ENCODE measurements at places on chromosomes 7 and 10.

DNA sequence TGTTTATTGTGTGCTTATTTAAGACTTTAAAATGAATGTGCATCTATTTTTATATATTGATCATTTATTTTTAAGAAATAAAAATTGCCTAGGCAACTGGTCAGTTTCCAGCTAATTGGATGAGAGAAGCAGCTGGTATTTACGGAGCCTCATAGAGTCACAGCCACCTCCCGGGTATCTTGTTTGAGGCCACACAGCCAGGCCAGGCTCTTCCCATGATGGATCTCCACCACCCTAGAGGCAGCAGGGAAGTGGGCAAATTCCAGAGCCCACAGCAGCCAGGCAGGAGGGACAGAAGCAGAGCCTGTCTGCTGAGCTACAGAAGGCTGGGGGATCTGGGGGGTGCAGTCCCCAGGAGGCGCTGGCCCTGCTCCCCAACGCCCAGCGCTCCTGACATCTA is 61.6 kb downstream of the CLEC2L start:
- no peak for DNase-seq

- DNase-seq = no peak
Observed at GRCh38 chr7:52669031-52669430, 366.4 kb upstream of the POM121L12 start.

DNA sequence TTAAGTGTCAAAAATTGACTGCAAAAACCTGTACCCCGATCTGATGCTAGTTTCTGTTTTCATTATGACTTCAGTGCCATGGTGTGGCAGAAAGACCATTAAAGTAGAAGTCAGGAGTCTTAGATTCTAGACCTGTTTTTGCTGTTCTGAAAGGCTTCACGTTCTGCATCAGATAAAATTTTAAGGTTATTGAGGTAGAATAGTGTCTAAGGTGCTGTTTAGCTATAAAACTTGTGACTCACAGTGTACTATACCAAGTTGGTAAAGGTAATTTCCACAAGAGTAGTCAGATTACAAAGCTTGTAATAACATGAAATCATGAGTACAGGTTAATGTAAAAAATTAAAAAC is 38.6 kb downstream of the ZNRF2 start:
- DNase-seq = no peak

DNA sequence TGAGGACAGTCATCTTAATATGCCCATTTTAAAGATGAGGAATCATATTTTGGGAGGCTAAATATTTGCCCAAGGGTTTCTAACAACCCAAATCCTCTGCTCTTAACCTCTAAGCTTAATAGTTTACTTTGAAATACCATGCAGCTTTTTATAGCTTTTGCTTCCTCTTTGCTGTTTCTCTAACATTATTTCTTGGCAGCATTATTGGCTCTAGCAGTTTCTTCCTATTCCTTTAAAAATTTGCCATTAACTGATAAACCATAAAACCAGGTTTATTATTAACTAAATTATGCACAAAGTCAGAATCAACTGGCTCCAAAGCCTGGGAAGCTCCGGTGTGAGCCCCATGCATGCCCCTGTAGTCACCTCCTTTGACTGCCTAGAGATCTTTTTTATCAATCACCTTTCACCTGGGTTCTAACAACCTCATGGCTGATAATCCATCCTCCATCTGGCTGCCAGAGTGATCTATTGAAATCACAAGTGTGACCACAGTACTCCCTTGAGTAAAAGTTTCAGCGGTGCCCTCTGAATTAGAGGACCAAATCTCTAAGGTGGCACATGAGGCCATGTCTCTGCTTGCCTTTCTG is 62.4 kb downstream of the ITGB8 start:
- no peak for DNase-seq

- no peak for DNase-seq
Observed at GRCh38 chr10:113866551-113867394, 12.3 kb downstream of the NHLRC2 start.

GRCh38 chr7:142804728-142805207 is 34.0 kb downstream of the PRSS2 start:
- no peak for DNase-seq

DNA sequence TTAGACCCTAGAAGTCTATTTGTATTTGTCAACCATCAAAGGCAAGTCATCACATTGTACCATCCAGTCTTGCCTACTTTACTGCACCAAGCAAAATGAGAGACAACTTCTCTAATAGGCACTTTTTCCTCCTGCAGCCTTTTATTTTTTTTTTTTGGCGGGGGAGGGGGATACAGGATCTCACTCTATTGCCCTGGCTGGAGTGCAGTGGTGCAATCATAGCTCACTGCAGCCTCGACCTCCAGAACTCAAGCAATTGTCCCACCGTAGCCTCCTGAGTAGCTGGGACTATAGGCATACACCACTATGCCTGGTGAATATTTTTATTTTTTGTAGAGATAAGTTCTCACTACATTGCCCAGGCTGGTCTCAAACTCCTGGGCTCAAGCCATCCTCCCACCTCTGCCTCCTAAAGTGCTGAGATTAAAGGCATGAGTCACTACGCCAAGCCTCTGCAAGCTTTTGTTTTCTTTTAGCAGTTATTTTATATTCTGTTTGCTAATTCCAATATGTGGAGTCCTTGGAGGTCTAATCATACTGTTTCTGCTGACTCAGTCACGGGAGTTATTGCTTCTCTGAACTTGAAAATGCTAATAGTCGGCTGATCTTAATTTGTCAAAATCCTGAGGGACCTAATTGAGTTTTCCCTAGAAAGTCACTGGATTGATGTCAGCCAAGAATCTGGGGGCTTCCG is 14.2 kb downstream of the KPNA7 start:
- DNase-seq = no peak

- no peak for DNase-seq
Observed at GRCh38 chr7:7292085-7292484, 109.7 kb downstream of the C1GALT1 start.

DNA sequence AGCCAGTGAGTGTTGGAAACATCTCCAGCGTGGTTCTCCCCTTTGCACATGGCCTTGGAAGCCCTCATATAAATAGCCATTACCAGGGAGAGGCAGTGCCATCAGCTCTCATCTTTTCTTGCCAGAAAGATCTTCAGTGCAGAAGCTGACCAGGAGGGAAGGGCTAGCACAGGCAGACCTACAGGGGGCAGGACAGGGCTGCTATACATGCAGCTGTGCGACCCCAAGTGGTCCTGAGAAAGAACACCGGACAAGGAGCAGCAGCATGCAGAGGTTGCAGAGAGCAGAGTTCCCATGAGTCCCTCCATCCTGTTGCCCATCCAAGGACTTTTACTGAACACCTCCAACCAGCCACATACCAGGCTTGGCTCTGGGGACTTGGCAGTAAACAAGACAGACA is 17.1 kb downstream of the GRID1 start:
- DNase-seq = no peak

- no peak for DNase-seq
Observed at GRCh38 chr10:93667795-93668194, 34.6 kb downstream of the FRA10AC1 start.

DNA sequence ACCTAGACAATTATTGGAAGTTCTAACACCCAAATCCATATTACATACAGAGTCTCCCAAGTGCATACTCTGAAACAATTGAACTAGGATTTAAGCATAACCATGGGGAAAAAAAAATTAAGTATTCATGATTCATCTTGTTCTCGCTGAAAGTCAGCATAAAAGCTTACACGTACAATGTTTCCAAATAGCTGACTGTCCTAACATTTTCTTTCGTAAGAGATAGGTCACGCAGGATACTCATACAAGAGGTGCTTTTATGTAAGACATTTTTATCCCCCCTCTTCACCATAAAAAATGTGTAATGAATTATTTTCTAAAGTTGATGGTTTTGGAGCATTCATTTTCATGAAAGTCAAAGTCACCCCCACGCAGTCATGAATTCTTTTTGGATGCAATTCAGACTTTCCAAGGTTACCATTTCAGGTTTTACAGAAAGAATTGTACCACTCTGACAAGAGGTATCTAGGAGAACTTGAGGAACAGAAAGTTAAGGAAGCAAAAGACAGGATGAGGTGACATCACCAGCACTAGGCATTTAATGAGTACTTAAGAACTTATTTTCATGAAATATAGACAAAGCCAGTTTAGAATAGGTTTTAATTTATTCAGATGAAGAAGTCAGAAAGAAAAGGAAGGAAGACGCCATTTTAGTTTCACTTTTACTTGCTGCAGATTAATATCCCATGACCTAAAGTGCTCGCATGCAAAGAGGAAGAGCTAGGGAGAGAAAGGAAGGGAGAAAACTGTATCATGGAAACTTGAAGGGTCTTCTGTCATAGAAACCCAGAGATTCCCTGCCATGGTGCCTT is 55.8 kb downstream of the TMEM26 start:
- no peak for DNase-seq

DNA sequence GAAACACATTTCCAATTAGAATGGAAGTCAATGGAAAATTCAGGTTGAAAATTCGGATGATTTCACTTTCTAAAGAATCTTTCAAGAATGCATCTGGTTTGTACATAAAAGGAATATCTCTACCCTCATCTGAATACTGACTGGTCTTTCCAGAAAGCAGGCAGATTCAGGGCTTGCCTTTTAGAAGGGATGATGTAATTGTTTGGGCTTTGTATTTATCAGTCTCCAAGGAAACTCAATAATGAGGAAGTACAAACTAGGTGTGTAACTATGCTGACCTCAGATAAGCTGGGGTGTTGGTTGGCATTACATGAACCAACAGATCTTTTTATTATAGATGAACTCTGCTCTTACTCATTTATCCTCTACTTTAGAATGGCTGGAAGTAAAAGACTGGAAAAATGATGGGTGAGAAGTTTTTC is 24.1 kb downstream of the PDLIM1 start:
- DNase-seq = no peak

GRCh38 chr10:105328503-105329133 is 687.5 kb downstream of the SORCS3 start:
- DNase-seq = no peak

GRCh38 chr7:105838627-105839231 is 37.7 kb downstream of the ATXN7L1 start:
- DNase-seq = no peak

DNA sequence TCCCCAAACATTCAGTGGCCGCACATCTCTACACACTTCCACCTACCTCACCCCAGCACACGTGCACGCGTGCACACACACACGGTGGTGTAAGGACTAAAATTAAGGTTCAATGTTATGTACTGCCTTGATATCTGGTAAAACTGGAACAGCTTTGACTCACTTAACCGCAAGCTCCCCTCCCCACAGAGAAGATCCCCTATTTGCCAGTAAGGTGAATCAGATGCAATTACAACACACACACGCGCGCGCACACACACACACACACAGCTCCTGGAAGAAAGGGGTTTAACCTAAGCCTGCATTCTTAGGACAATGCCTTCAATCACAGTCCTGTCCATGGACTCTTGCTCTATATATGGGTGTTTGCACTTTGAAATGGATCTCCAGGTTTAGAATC is 25.5 kb upstream of the VPS41 start:
- no peak for DNase-seq

DNA sequence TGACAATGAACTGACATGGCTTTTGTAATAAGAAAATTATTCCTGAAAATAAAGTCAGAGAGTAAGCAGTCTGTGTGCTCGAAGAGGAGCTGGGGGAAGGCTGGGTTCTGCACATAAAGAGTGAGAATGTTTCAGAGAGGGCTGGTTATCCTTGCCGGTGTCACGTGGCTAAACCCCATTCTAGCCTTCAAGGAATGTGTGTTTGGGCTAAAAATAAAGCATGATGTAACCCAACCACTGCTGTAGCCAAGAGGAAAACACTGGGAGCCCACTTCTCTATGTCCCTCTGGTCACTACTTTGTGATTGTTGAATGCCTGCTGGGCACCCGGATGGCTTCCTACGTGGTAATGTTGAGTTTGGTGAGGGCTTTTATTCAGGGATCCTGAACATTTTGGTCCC is 23.5 kb downstream of the WDFY4 start:
- no peak for DNase-seq

DNA sequence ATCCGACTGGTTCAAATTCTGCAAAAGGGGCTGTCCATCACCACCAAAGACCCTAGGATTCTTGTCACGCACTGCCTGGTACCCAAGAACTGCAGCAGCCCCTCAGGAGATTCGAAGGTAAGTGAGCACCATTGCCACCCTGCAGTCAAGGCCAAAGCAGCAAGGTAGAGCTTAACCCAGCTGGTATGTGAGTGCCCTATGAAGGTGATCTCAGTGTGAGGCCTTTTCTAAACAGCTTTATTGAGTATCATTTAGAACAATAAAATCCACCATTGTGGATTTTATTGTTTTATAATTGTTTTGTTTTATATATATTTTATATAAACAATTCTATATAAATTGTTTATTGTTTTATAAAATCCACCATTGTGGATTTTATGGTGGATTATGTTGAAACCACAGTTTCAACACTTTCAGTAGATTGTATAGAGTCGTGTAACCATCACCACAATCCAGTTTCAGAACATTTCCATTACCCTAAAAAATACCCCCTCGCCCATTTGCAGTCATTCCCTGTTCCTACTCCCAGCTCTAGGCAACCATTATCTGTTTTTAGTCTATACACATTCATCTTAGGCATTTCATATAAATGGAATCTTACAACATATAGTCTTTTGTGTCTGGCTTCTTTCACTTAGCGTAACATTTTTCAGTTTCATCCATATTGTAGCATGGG is 20.1 kb upstream of the CALU start:
- no peak for DNase-seq

- no peak for DNase-seq
Observed at GRCh38 chr10:58806970-58807628, 294.4 kb downstream of the BICC1 start.

- no peak for DNase-seq
Observed at GRCh38 chr7:140239653-140239935, 62.8 kb upstream of the KDM7A start.

GRCh38 chr10:26832960-26833359 is 27.8 kb downstream of the ABI1 start:
- DNase-seq = no peak

DNA sequence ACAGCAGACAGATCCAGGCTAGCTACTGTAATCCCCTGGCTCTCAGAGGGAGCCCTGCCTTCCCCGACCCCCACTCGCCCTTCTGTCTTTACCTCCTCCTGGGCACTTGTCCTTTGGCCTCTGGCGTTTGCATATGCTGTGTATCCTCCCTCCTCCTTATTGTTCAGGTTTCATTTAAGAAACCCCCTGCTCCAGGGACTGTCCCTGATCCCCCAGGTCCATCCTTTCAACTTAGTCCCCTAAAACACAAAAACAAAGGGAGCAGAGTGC is 25.7 kb downstream of the GRID1 start:
- DNase-seq = no peak

GRCh38 chr7:157006829-157007469 is 3.5 kb downstream of the MNX1 start:
- no peak for DNase-seq
